Fibroblast of skin of back (primary cell): ENCODE measurements at places on chromosomes 2 and 18.

GRCh38 chr2:226184540-226184939 lies 615.1 kb downstream of the IRS1 start:
- DNase-seq: no peak

GRCh38 chr2:122422384-122422991 lies 667.0 kb downstream of the TSN start:
- DNase-seq: no peak

DNA sequence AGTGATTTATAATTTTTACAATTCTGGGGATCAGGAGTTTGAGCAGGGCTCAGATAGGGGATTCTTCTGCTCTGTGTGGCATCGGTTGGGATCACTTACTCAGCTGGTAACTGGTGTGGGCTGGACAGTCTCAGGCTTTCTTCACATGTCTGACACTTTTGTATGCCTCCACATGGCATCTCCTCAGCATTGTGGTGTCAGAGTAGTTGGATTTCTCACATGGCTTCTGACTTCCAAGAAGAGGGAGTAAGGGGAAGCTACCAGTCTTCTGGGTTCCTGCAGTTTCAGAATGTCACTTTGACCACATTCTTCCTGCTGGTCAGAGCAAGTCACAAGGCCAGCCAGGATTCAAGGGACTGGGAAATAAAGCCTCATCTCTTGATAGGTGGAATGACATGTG lies 55.6 kb downstream of the NCOA1 start:
- no peak for DNase-seq

- DNase-seq: no peak
Observed at GRCh38 chr2:48369971-48370370, 160.0 kb upstream of the STON1 start.

DNA sequence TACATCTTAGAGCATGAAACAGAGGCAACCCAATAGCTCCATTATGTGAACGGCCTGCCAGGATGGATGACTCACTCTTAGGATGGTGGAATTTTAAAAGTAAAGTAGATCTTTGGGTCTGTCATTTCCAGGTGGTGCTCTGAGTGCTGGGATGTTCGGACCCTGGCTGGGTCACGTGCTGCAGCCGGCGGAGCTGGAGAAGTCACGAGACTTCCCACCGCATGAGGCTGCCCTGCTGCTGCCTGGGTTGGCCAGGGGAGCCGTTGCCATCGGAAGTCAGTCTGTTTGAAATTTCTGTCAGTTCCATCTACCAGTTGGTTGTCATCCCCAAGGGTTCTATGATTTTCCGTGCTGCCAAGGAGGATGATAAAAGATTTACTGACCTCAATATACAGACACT lies 93.3 kb upstream of the ALKAL2 start:
- no peak for DNase-seq

GRCh38 chr18:8889489-8889888 lies 184.1 kb downstream of the MTCL1 start:
- peak; percentile 67 for DNase-seq

GRCh38 chr2:112821682-112822081 lies 14.9 kb downstream of the IL1B start:
- DNase-seq: no peak

GRCh38 chr2:28869494-28870145 lies 489 bp downstream of the TRMT61B start:
- no peak for DNase-seq

GRCh38 chr2:217695033-217695520 lies 307.7 kb downstream of the TNS1 start:
- DNase-seq: peak; percentile 97

DNA sequence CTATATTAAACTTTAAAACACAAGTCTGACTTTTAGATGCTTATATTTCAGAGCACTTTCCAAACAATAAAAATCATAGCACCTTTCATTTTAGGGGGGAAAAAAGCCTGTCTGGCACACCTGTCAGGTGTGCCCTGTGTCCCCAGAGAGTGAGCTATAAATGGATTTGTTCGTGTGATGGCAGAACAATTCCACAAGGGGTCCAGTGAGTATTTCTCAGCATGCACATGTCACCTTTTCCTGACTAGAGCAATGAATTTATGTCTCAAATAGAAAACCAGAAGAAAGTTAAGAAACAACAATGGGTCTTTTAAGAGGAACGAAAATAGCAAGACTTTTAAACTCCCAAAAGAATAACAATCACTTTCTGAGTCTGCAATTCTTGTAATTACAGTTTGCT lies 55.9 kb downstream of the ACVR1C start:
- no peak for DNase-seq

DNA sequence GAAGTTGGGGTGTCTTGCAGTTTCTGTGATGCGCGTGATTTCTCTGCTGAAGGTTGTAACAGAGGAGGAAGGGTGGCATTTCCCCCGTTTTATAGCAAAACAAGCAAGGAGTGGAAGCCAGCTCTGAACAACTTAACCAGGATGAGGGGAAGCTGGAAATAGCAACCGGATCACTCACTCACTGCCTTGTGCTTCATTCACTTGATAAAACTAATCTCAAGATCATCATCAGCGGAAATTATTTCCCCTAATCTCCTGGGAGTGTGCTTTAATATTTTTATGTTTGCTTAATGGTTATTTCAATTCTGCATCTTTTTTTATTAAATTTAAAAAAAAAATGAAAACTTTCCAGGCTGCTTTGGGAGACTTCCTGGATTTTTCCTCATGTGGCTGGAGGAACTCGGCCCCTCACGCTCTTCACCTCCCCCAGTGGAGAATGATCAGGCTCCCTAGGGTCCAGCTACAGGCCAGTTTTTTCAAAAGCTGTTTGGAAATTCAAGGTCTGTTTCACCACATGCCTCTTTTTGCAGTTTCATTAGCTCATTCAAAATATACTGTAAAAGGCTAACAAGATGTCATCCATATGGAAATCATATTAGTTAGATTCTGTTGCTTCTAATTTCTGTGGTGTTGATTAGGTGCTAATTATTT lies 31.7 kb downstream of the CABLES1 start:
- DNase-seq: peak; percentile 8

- DNase-seq: peak; percentile 31
Observed at GRCh38 chr2:134988994-134989605, 58.1 kb downstream of the MAP3K19 start.

- DNase-seq: no peak
Observed at GRCh38 chr2:224722770-224723169, 6.6 kb upstream of the CCDC195 start.

DNA sequence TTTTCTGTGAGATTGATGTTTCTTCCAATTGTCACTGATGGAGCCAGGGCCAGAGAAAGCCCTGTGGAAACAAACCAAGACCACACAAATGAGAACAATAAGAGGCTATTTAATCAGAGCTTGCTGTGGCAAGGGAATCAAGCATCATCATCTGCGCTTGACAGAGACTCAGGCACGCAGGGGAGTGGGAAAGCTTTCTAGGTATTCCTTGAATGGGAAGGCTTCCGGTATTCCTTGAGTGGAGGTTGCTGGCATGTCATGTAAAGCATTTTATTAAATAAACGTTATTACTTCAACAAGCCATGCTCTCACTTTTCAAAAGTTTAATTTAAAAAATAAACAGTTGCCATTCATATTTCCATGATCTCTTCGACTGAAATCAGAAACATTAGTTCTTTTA lies 194.6 kb upstream of the SYT4 start:
- no peak for DNase-seq

DNA sequence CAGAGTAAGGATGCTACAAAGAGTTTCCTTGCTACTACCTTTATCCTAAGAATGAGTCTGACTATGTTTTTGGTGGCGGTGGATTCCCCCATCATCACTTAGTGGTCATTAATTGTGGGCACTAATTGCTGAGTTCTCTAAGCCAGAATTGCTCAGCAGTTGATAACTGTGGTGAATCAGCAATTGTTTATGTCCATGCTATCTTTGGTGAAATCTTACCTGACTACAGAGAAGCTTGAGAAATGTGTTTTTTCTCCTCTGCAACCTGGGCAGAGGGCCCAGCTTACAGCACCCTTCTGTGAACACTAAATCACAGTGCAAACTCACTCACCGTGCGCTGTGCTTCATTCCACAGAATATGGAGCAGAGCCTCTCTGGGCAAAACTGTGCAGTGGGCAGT lies 683.6 kb downstream of the CNTNAP5 start:
- no peak for DNase-seq

GRCh38 chr2:38170067-38170466 lies 94.1 kb upstream of the CYP1B1 start:
- DNase-seq: no peak

DNA sequence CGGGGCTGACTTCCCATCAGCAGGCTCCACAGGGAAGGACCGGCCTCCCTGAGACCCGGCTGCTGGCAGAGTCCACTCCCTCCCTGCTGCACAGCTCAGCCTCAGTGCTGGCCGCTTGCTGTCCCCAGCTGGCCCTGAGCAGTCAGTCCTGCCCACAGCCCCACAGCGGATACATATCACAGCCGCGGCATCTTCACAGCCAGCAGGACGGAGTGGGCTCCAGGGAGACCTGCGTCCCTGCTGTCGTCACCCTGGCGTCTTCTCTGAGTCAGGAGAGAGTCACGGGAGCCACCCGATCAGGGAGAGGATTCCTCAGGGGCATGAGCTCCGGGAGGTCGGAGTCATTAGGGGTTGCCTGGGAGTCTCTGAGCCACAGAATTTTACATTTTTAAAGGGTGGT lies 13.1 kb upstream of the SNTG2 start:
- peak; percentile 91 for DNase-seq

DNA sequence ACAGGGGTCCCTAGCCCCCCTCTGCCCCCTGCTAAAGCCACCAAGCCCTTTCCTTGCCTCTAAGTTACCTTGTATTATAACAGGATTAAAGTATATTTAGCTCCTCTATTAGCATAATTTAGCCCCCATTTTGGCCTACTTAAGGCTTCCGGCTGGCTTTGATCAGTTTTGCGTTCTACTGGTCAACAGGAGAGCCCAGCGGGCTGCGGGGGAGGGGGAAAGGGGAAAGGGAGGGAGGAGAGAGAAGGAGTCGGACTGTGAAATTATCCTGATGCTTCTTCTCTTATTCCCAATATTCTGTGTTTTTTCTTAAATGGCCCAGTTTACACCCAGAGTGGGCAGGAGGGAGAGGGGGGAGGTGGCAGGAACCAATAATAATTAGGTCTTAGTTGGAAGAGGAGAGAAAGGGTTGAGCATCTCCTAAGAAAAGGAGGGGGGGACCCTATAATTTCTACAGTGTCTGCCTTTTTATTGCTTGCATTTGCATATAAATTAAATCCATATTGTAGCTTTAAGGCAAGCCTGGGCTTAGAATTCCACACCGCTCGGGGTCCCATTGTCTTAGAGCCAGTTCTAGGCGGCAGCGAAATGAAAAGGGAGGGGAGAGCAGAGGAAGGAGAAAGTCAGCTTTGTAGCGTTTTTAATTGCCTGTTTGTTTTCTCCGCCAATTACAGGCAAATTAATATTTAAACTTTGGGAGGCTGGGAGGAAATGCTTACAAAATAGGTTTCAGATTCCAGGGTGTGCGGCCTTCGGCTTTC lies 39.6 kb downstream of the EN1 start:
- no peak for DNase-seq

GRCh38 chr2:58046335-58046584 lies 346 bp upstream of the VRK2 start:
- DNase-seq: no peak

GRCh38 chr2:23649303-23649702 lies 264.3 kb downstream of the KLHL29 start:
- DNase-seq: no peak

- DNase-seq: peak; percentile 89
Observed at GRCh38 chr2:215921895-215922294, 91.5 kb downstream of the MREG start.

GRCh38 chr2:231674587-231675338 lies 33.6 kb upstream of the PTMA start:
- DNase-seq: peak; percentile 68

DNA sequence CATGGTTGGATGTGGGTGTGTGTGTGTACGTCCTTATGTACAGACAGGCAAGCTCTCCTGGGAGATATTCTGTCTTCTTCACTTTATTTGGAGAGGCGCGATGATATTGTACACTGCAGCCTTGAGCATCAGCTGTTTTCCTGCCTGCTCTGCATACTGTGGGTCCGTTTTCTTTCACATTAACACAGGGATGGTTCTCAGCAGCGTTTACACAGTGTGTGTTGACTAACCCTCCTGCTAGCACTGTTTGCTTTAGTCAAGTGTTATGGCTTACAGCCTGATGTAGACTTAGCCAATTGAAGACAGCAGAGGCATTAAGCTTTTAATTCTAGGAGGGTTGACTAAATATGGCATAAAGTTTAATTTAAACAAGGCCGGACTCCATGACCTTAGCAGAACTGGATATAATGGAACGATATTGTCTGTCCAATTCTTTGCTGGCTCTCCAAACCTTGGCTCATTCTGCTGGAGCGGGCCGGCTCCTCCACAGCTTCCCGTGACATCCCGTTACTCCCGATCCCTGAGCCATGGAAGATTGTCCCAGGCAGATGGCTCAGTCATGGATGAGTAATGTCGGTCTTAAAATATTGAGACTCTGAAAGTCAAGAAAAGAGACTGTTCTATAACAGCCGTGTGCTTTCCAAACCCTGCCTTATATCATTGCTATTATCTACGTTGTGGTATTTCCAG lies 134.7 kb downstream of the TPGS2 start:
- peak; percentile 70 for DNase-seq

DNA sequence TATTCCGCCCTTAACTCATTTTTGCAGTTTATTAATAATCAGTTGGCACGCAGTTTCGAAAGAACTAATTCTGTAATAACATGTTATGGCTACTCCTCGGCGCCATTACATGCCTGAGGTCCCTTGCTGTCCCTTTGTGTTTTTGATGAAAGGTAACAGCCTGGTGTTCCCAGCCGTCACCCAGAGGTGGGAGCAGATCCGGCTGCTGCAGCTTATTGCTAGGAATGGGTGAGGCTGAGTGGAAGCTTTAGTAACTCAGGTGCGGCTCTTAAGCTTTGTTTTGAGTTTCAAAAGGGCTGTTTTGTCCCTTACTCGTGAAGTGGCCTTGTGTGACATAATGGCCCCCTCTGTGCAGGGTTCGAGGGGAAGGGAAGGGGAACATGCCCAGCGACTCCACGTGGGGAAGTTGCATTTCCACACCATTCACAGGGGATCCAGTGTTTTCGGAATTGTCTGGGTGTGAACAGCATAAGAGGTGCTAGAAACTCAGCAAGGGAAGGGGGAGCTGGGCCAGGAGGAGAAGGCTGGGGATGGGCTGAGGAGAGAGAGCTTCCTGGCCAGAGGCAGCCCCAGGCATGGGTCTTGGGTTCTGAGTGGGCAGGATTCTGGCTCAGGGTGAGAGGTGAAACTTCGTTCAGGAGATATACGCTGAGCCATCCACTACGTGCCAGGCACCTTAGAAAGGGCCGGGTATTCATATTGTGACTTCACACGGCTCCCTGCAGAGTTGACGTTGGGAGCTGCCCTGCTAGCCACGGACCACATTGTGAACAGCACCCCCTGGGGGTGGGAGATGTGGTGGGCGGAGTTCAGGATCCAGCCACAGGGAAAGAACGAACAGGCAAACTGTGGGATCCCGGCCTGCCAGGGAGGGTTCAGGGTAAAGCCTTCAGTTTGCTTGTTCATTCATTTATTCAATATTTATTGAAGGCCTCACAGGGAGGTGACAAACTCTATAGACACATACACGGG lies 84.4 kb downstream of the TGOLN2 start:
- no peak for DNase-seq

- no peak for DNase-seq
Observed at GRCh38 chr2:121791290-121791689, 35.8 kb downstream of the TSN start.
